Stromal cell of bone marrow (primary cell): ENCODE measurements at places on chromosomes 1 and 21.

DNA sequence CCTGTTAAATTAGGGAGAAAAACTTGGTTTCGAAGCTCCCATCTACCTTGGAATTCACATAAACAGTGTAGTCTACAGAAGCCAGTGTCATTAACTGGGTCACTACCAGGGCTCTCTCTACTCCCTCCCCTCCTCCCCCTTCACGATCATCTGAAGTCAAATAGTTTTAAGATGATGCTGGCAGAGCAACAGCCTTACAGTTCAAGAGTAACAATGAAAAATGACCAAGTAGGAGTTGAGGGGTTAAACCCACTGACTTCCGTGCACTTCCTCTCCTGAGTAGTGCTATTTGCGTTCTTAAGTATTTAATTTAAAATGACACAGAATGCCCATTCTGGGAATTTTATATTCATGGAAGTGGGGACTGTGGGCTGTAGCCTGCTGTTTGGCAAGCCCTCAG is 236.9 kb downstream of the SIPA1L2 start:
- no peak for DNase-seq

GRCh38 chr1:156876281-156876680 is 15.6 kb downstream of the NTRK1 start:
- DNase-seq, result no peak

GRCh38 chr1:17922833-17923232 is 167.7 kb downstream of the ACTL8 start:
- DNase-seq, result peak; percentile 18

- peak; percentile 77 for DNase-seq
Observed at GRCh38 chr1:170674239-170674638, 10.3 kb downstream of the PRRX1 start.

DNA sequence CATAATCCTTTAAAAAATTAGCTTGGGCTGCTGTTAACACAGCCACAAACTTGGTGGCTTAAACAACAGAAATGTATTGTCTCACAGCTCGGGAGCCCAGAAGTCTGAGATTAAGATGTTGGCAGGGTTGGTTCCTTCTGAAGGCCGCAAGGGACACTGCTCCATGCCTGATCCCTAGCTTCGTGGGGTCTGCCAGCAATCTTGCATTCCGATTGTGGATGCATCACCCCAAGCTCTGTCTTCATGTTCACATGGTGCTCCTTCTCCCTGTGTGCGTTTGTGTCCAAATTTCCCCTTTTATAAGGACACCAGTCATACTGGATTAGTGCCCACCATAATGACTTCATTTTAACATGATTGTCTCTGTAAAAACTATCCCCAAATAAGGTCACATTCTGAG is 5.0 kb upstream of the HHIPL2 start:
- DNase-seq, result no peak

GRCh38 chr21:15249285-15249993 is 184.6 kb upstream of the NRIP1 start:
- DNase-seq, result peak; percentile 9

- DNase-seq, result no peak
Observed at GRCh38 chr1:40981691-40982448, 2.4 kb downstream of the CTPS1 start.

GRCh38 chr1:151993084-151993733 is 450 bp downstream of the S100A10 start:
- no peak for DNase-seq

GRCh38 chr1:163523375-163524029 is 201.7 kb downstream of the NUF2 start:
- DNase-seq, result no peak

DNA sequence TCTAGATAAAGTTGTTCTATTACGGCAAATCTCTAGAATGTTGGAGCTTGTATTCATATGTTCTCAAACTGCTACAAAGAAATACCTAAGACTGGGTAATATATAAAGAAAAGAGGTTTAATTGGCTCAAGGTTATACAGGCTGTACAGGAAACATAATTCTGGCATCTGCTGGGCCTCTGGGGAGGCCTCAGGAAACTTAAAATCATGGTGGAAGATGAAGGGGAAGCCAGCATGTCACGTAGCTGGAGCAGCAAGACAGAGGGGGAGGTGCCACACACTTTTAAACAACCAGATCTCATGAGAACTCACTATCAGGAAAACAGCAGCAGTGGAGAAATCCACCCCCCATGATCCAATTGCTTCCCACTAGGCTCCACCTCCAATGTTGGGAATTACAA is 390.4 kb upstream of the ADGRL4 start:
- no peak for DNase-seq

GRCh38 chr1:227777646-227778045 is 37.8 kb upstream of the PRSS38 start:
- no peak for DNase-seq

DNA sequence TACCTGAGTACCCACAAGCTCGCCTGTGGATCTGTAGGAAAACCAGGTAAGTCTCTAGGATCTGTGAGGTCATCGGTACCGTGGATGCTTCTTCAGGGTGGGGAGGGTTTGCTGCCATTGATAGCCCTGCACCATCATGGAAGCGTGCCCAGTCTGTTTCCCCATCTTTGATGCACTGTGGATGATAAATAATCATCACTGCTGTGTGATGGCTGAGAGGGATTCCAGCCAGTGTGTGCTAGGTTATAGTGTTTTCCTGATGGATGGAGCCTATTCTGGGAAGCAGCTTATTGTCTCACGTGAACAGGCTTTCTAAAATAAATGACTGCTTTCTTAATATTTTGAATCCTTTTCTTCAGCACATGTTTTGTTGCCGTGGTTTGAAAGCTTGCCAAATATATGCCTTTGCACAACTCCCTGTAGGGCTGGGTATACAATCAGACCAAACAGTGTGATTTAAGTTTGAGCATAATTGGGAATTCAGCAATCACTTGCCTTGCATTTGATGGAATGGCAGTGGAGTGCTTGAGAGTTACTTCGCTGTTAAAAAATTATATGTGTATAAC is 113.8 kb downstream of the CAMTA1 start:
- DNase-seq, result no peak

DNA sequence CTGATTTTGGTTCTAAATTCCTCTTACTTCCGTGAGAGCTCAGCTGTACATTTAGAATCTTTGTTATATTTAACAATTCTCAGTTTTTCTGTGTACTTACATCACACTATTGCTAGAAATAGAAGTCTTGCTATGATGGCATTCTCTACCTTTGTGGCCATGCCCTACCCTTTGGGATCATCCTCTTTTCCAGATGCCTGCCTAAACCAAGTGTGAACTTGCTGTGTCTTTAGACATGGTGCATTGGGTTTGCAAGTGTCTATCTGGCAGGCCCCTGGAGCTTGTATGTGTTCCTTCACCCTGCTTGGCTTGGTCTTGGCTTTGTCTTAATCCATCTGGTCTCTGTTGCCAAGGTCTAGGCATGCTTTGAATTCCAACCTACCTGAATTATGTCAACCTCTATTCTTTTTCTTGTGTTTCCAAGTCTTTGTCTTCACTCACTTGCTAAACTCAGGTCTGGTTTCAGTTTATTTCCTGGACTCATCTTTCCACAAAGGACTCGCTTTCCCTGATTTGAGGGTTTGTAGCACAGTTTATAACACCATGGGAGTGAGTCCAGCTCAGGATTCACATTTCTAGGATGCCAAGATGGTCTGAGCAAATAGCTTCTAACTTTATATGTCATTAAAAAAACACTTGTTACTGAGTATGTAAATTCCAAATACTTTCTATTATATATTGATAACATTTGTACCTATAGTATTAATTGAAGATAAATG is 20.6 kb upstream of the APOBEC4 start:
- DNase-seq, result no peak

- DNase-seq, result peak; percentile 89
Observed at GRCh38 chr1:12480748-12481362, 137.2 kb downstream of the DHRS3 start.

- DNase-seq, result no peak
Observed at GRCh38 chr1:242690849-242691609, 166.5 kb upstream of the PLD5 start.

DNA sequence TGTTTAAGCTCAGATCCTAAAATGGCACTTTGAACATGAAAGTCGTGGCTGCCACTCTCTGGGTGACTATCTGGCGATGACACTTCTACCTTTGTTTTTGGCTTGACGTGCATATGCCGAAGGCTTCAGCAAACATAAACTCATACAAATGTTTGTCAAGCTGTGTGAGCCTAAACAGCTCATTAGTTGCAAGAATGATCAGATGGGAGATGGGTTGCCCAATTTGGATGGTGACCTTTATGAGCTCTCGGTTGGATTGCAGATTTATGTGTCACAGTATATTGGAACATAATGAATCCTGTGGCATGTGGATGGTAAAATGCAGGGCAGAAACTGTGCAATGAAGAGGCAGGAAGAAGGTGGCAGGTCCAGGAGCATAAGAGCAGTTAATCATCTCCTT is 229.3 kb downstream of the DISC1 start:
- DNase-seq, result no peak

- no peak for DNase-seq
Observed at GRCh38 chr1:194175251-194175650, 988.8 kb upstream of the B3GALT2 start.

DNA sequence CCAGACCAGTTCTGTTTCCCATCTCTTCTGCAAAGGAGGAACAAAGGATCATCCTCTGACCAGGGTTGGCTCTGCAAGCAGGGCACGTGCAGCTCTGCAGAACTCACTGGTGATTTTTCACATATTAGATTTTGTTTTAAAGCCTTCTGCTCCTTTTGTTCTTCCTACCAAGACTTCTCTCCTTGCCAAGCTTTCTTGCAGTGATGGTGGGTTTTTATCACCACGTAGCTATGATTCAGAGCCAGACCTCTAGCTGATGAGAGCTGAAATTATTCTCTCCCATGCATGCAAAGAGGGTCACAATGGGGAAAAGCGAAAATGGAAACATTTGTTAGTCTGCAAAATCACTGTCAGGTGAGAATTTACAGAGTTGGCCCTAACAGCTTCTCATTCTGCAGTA is 225.2 kb downstream of the KCNH1 start:
- DNase-seq, result no peak

DNA sequence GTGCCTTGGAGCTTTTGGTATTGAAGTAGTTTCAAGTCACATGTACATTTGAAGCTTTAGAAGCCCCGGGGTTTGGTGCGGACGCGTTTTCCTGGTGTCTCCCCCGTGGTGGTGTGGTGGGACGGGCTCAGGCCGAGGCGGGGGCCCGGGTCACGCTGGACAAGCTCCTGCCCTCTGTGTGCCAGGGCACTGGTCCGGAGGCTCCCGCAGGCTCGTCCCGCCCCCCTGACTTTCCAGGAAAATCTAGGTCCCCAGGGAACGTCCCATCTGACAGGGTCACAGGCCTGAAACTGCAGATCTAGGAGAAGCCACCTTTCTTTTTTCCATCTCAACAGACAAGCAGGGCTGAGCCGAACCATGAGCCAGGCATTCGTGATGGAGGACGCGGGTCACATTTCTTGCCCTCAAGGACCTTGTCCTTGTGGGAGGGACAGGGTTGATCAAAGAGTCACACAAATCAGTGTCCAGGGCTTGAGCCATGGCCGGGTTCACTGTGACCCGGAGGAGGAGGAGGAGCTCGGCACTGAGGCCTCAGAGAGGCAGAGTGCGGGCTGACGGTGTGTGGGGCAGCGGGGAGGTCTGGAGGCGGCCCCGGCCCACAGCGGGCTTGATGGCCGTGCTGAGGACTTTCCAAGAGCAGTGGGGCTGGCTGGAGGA is 1.6 kb downstream of the DMRTB1 start:
- no peak for DNase-seq

DNA sequence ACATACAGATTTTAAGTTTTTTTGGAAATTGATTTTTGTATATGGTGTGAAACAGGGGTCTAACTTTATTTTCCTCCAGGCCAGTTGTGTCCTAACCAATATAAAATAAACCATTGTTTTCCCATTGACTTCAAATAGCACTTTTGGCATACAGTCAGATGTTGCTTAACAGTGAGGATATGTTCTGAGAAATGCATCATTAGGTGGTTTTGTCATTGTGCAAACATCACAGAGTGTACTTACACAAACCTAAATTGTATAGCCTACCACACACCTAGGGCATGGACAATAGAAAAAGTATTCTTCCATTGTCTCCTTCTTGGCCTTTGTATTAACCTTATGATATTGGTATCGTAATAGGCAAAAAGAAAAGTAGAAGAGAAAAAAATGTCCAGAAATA is 37.4 kb upstream of the DISP1 start:
- DNase-seq, result no peak

GRCh38 chr1:81730881-81731280 is 69.9 kb upstream of the ADGRL2 start:
- no peak for DNase-seq

DNA sequence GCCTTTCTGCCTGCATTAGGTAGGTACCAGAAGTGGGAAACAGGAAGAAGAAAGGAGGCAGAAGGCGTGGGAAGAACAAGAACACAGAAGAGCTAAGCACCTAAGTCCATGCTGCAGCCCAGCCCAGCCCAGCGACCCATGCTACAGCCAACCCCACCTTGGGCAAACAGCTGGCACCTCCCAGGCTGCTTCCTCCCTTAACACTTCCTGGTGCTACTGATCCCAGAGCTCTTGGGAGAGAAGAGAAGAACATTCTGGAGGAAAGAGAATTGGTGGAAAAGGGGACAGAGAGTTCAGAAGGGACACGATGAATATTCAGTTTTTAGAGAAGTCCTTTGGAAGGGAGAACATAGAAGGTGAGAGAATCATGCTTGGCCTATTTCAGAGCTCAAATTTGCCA is 28.5 kb downstream of the PLEKHA6 start:
- no peak for DNase-seq

GRCh38 chr1:21878009-21878773 is 58.9 kb downstream of the HSPG2 start:
- no peak for DNase-seq

- DNase-seq, result no peak
Observed at GRCh38 chr1:226688808-226689207, 50.3 kb downstream of the ITPKB start.

DNA sequence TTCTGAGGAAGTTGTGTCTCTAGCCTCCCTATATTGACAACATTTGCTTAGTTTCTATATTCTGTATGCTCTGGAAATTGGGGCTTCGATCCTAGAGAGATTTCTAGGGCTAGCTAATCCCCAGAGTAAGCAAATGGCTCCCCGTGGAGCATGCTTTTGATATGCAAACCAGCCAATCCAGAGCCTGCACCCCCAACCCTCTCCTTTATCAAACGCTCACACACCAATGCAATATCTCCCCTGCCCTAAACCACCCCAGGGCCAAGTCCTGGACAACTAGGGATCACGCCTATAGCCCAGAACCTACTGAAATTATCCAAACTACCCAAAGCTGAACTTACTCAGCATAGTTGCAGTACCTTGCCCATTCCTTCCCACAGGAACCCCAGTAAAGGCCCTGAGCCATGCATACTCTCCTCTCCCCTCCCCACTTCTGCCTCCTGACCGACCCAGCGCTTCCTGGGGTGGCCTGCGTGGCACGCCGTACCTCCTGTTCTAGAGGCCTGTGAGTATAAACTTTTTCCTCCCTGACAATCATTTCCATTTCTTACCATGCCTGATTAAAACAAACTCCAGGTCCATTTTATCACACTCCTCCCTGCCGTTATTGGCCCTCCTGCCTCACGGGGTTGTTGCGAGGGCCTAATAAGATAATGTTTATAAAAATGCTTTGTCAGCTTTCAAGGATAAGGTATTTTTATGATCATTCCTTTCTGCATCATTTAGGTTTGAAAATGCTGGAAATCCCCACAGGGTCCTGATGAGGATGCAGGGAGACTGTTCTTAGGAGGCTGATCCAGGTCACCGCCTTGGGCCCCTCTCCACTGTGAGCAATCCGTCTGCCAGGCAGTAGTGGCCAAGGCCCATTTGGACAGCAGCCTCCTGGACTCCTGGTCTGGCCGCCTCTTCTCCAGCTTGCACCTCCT is 102.7 kb downstream of the TENT5C start:
- no peak for DNase-seq

GRCh38 chr1:178066908-178067614 is 26.8 kb upstream of the RASAL2 start:
- DNase-seq, result no peak

GRCh38 chr1:160997323-160998038 is 23.5 kb downstream of the F11R start:
- no peak for DNase-seq
